ENCODE measurements at places on chromosomes 16 and 17. TPM values are rescaled to one million over a fixed set of nuclear protein-coding genes. Genes with fewer than 3 reads are reported as not detected.

- DNase-seq = no peak
- H3K4me3 ChIP-seq = no peak overlapping the region
- no peaks in the 10 kb centered on the region for H3K36me3 ChIP-seq
- H3K4me1 ChIP-seq = no peaks in the 10 kb centered on the region
Measured at GRCh38 chr17:62765351-62765750, 42.8 kb downstream of the MARCHF10 start.

- H3K36me3 ChIP-seq = no peaks in the 10 kb centered on the region
- no peak overlapping the region for H3K4me3 ChIP-seq
- H3K27ac ChIP-seq = no peak overlapping the region
- H3K4me1 ChIP-seq = no peaks in the 10 kb centered on the region
- no peak for DNase-seq
- peaks cover 5% of the 10 kb centered on the region for H3K27me3 ChIP-seq
Measured at GRCh38 chr17:39938140-39938869, 10.8 kb downstream of the LRRC3C start.

GRCh38 chr16:27169511-27170071, 33.7 kb upstream of the KDM8 start:
- H3K36me3 ChIP-seq = no peaks in the 10 kb centered on the region
- no peak for DNase-seq
- no peaks in the 10 kb centered on the region for H3K27me3 ChIP-seq
- H3K27ac ChIP-seq = no peak overlapping the region
- H3K4me3 ChIP-seq = no peak overlapping the region
- H3K4me1 ChIP-seq = no peaks in the 10 kb centered on the region

DNA sequence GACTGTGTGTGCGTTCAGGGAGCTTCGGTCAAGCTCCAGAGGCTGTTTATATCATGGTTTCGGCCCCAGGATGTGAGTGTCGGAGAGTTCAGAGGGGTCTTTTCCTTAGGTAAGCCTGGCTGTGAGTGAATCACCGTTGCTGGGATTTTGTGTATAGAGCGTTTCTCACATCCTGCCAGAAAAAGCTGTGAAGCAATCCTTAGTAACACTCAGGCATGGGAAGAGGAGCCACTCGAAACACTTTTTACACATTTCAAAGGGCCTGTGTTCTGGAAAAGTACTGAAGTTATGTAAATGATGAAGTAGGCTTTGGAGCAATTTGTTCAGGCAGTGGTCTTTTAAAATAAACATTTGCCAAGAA, 662 bp downstream of the PGS1 start:
- peaks cover 65% of the 10 kb centered on the region for H3K4me1 ChIP-seq
- peak overlapping the region; percentile 95 for H3K27ac ChIP-seq
- H3K36me3 ChIP-seq = no peaks in the 10 kb centered on the region
- peak overlapping the region; percentile 100 for H3K4me3 ChIP-seq
- no peak for DNase-seq

DNA sequence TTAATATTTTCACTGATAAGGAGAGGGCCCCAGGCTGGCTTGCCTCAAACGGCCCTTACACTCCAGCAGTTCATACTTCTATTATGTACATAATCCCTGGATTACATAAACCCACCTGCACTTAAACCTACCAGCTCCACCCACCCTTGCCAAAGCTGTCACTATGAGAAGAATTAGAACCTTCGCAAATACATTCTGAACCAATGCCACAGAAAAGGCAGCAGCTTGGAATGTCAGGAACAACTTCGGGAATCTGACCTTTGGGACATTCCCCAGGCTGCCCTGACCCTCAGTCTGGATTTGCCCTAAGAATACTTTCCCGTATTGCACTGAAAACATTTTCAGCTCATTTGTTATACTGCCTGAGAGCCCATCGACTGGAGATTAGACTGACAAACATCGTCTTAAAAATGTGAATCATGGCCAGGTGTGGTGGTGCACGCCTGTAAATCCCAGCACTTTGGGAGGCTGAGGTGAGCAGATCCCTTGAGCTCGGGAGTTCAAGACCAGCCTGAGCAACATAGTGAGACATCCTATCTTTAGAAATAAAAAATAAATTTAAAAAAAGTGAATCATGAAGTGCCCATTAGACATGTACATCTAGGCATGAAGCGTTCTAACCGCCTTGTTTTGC, 21.0 kb upstream of the SEC14L1 start:
- H3K27me3 ChIP-seq = no peaks in the 10 kb centered on the region
- H3K27ac ChIP-seq = peak overlapping the region; percentile 15
- DNase-seq = no peak
- no peaks in the 10 kb centered on the region for H3K36me3 ChIP-seq
- H3K4me1 ChIP-seq = peaks cover 56% of the 10 kb centered on the region

- no peak overlapping the region for H3K4me3 ChIP-seq
- H3K4me1 ChIP-seq = peaks cover 26% of the 10 kb centered on the region
- no peaks in the 10 kb centered on the region for H3K27me3 ChIP-seq
- peaks cover 48% of the 10 kb centered on the region for H3K36me3 ChIP-seq
- DNase-seq = no peak
Measured at GRCh38 chr16:67883872-67884261, 818 bp upstream of the NRN1L start.

- H3K27ac ChIP-seq = peak overlapping the region; percentile 94
- no peaks in the 10 kb centered on the region for H3K36me3 ChIP-seq
- no peaks in the 10 kb centered on the region for H3K27me3 ChIP-seq
- H3K4me1 ChIP-seq = peaks cover 24% of the 10 kb centered on the region
- H3K4me3 ChIP-seq = peak overlapping the region; percentile 75
Measured at GRCh38 chr16:78100112-78100467, 636 bp downstream of the WWOX start.

- DNase-seq = no peak
- no peak overlapping the region for H3K4me3 ChIP-seq
- H3K27ac ChIP-seq = no peak overlapping the region
- peaks cover 71% of the 10 kb centered on the region for H3K27me3 ChIP-seq
- H3K36me3 ChIP-seq = no peaks in the 10 kb centered on the region
Measured at GRCh38 chr17:76872221-76872873, 4.1 kb downstream of the MGAT5B start.

GRCh38 chr16:78791011-78791410, 691.6 kb downstream of the WWOX start:
- no peak overlapping the region for H3K27ac ChIP-seq
- H3K36me3 ChIP-seq = no peaks in the 10 kb centered on the region
- no peaks in the 10 kb centered on the region for H3K27me3 ChIP-seq
- no peaks in the 10 kb centered on the region for H3K4me1 ChIP-seq
- no peak for DNase-seq
- H3K4me3 ChIP-seq = no peak overlapping the region

DNA sequence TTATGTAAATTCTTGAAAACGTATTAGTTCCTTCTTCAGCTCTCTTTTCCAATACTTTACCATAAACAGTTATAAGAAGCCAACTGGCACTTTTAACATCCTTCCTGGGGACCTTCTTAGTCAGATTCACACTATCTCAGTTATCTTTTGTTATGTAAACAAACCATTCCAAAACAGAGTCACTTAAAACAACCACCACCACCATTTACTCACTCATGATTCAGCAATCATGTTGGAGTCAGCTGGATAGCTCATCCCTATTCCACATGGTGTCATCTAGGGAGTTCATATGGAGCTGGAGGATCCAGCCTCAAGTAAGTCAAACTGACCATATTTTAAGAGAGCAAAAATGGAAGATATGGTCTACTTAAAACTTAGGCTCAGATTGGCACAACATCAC, 240.3 kb upstream of the IRX3 start:
- H3K27ac ChIP-seq = no peak overlapping the region
- no peaks in the 10 kb centered on the region for H3K4me1 ChIP-seq
- no peaks in the 10 kb centered on the region for H3K27me3 ChIP-seq

GRCh38 chr17:5201011-5201410, 9.3 kb upstream of the ZNF594 start:
- no peaks in the 10 kb centered on the region for H3K27me3 ChIP-seq
- H3K36me3 ChIP-seq = no peaks in the 10 kb centered on the region
- H3K27ac ChIP-seq = no peak overlapping the region
- DNase-seq = no peak
- no peaks in the 10 kb centered on the region for H3K4me1 ChIP-seq

- no peak overlapping the region for H3K27ac ChIP-seq
- no peak for DNase-seq
- H3K27me3 ChIP-seq = no peaks in the 10 kb centered on the region
- H3K4me3 ChIP-seq = no peak overlapping the region
- H3K36me3 ChIP-seq = no peaks in the 10 kb centered on the region
- H3K4me1 ChIP-seq = no peaks in the 10 kb centered on the region
Measured at GRCh38 chr17:76437467-76438402, 15.2 kb downstream of the UBE2O start.

DNA sequence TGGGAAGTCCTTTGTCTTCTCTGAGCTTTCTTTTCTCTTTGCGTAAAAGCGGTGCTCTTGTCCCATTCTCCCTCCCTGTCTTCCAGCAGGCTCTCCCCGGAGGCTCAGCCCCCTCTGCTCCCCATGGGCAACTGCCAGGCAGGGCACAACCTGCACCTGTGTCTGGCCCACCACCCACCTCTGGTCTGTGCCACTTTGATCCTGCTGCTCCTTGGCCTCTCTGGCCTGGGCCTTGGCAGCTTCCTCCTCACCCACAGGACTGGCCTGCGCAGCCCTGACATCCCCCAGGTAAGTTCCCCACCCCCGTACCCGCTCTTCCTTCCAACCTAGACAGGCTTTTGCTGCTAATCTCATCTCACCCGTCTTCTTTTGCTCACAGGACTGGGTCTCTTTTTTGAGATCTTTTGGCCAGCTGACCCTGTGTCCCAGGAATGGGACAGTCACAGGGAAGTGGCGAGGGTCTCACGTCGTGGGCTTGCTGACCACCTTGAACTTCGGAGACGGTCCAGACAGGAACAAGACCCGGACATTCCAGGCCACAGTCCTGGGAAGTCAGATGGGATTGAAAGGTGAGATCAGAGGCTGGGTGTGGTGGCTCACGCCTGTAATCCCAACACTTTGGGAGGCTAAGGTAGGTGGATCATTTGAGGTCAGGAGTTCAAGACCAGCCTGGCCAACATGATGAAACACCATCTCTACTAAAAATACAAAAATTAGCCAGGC, 1.3 kb downstream of the TMEM219 start:
- H3K36me3 ChIP-seq = peaks cover 10% of the 10 kb centered on the region
- no peak for DNase-seq
- H3K27ac ChIP-seq = peak overlapping the region; percentile 92

GRCh38 chr17:17480593-17481148, 3.9 kb downstream of the MED9 start:
- H3K27ac ChIP-seq = no peak overlapping the region
- H3K4me1 ChIP-seq = peaks cover 53% of the 10 kb centered on the region
- H3K27me3 ChIP-seq = no peaks in the 10 kb centered on the region
- no peak for DNase-seq
- H3K36me3 ChIP-seq = peaks cover 14% of the 10 kb centered on the region

KRT31 gene
- not detected for total RNA-seq

ITGAD gene
- 0.50 TPM for total RNA-seq

HSPB9 gene
- total RNA-seq = 0.26 TPM

NPIPA5 gene
- total RNA-seq = 10.4 TPM

AOC3 gene
- 242 TPM for total RNA-seq

GCGR gene
- total RNA-seq = 0.40 TPM

TPPP3 gene
- 32.0 TPM for total RNA-seq

PTX4 gene
- 0.39 TPM for total RNA-seq

GNAO1 gene
- 3.7 TPM for total RNA-seq

P2RX1 gene
- total RNA-seq = 3.7 TPM

KRT17 gene
- 0.58 TPM for total RNA-seq

CUEDC1 gene
- total RNA-seq = 72.2 TPM

All from esophagus muscularis mucosa (tissue), 4 donors.